Neural crest cell (in vitro differentiated cells): ENCODE measurements at places on chromosomes 7 and 10. TPM values are rescaled to one million over a fixed set of nuclear protein-coding genes. Genes with fewer than 3 reads are reported as not detected.

- H3K36me3 ChIP-seq = no peaks in the 10 kb centered on the region
- peak overlapping the region; percentile 86 for H3K27ac ChIP-seq
- no peaks in the 10 kb centered on the region for H3K27me3 ChIP-seq
- peaks cover 11% of the 10 kb centered on the region for H3K4me1 ChIP-seq
- no peak for DNase-seq
Observed at GRCh38 chr7:71896535-71896934, 515.6 kb downstream of the CALN1 start.

DNA sequence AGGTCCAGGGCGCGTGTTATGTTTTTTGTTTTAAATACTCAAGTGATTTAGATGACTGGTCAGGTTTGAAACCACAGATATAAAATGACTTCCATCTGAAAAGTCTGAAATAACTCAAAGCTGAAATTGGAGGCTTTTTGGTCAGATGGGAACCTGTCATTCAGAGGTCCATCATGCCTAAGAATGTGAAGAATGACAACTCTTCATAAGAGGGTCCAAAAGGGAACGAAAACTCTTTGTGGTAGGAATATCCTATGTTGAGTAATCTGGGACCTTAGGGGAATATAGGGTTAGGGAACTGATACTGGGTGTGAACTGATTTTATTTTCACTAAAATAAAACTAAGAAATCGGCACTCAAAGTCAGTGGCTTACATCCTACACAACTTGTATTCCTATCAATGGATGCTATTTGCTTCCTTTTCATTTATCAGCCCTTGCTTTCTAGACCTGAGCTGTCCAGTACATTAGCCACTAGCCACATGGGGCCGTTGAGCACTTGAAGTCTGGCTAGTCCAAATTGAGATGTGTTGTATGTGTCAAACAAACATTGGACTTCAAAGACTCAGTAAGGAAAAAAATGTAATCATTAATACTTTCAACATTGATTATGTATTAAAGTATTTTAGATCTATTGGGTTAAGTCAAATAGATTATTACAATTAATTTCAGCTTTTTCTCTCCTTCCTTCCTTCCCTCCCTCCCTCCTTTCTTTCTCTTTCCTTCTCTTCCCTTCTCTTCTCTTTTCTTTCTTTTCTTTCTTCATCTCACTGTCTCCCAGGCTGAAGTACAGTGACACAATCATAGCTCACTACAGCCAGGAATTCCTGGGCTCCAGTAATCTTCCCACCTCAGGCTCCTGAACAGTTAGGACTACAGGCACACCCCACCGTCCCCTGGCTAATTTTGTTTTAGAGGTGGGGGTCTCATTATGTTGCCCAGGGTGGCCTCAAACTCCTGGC lies 56.5 kb upstream of the KDM7A start:
- peaks cover 42% of the 10 kb centered on the region for H3K27me3 ChIP-seq
- H3K4me3 ChIP-seq = peak overlapping the region; percentile 18
- H3K36me3 ChIP-seq = no peaks in the 10 kb centered on the region
- peaks cover 22% of the 10 kb centered on the region for H3K4me1 ChIP-seq
- DNase-seq = no peak

DNA sequence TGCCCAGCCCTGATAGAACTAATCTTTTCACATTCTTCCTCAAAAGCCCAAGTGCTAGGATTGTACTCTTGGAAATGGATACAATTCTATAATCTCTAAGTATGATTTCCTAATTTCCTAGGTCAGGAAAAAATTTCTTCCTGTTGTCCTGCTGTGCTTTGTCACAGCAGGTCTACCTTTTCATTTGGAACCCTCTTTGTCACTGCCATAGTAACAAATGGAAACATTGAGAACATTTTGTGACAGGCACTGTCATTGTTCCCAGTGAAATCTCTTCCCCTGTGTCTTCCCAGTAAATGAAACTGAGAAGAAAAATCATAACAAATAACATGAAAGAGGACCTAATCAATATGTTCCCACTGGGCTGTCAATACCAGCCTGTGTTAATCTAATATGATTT lies 150.9 kb upstream of the KAT6B start:
- H3K27me3 ChIP-seq = no peaks in the 10 kb centered on the region
- peaks cover 7% of the 10 kb centered on the region for H3K36me3 ChIP-seq
- no peak overlapping the region for H3K4me3 ChIP-seq
- no peak for DNase-seq

DNA sequence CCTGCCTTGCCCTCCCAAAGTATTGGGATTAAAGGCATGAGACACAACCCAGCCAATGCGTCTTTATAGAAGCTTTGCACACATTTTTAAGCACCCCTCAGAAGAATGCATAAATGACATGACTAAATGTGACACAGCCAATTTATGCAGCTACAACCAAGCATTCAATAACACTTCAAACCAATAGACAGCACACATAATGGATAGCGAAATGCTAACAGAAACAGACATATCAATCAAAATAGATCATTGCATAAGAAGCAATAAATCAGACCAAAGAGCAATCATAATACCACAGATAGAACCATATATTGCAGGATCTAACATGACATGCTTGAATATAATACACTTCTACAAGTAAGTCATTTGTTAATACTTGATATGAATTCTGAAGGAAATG lies 34.2 kb upstream of the AKR1B1 start:
- no peaks in the 10 kb centered on the region for H3K4me1 ChIP-seq
- DNase-seq = no peak
- H3K27me3 ChIP-seq = peaks cover 9% of the 10 kb centered on the region
- H3K36me3 ChIP-seq = no peaks in the 10 kb centered on the region
- no peak overlapping the region for H3K27ac ChIP-seq

DNA sequence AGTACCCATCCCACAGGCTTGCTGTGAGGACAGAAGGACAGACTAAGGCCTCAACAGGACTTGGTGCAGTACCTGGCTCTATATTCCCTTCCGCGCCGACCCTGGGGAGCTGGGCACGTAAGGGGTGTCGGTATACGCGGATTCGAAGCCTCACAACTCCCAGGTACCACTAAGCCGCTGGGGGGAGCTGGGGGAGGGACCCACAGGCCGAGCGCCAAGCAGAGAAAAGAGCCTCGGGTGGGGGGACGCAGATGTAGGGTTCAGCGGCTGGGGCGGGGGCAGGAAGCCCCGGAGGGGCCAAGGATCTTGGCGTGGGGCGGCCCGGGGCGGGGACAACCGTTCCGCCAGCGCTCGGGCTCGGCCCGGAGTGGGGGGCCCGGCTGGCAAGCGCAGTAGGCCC lies 126.4 kb upstream of the ZNF746 start:
- H3K27me3 ChIP-seq = peaks cover 17% of the 10 kb centered on the region
- peak overlapping the region; percentile 95 for H3K4me3 ChIP-seq
- no peaks in the 10 kb centered on the region for H3K36me3 ChIP-seq
- H3K4me1 ChIP-seq = peaks cover 16% of the 10 kb centered on the region
- DNase-seq = no peak

The CCDC172 gene
- total RNA-seq = not detected in 2 replicates

The IFRD1 gene
- total RNA-seq = 76.6 and 78.7 TPM in 2 replicates

The FGFBP3 gene
- total RNA-seq = 413 and 420 TPM in 2 replicates

DNA sequence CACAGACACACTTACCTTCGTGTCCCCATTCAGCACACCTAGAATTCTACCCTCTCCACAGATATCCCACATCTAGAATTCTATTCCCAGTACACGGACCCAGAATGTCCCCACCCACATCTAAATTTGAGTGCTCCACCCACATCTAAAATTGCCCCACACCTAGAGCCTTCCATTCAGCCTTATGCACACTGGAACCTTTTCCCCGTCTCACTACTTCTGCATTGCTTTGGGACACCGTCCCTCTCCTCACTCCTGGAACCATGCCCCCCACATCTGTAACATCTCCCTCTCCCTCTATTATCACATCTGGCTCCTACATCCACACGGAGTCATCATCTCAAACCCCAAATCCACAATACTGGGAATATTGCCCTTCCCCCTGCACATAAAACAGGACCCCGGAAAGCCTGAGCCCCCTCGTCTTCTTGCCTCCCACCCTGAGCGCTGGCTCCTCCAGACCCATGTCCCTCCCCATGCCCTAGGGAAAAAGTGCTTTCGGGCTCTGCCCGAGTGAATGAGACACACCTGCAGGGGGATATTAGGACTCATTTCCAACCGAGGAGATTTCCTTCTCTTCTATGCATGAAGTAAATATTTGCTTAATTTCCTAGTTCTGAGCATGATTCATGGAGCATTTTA lies 125.8 kb upstream of the UNC5B start:
- no peaks in the 10 kb centered on the region for H3K27me3 ChIP-seq
- H3K4me3 ChIP-seq = no peak overlapping the region
- DNase-seq = no peak

GRCh38 chr10:21352886-21353285 lies 172.6 kb downstream of the SKIDA1 start:
- no peak for DNase-seq
- no peaks in the 10 kb centered on the region for H3K27me3 ChIP-seq
- H3K4me1 ChIP-seq = peaks cover 9% of the 10 kb centered on the region

The CRTAC1 gene
- 0.82 and 1.1 TPM in 2 replicates for total RNA-seq

GRCh38 chr7:69880840-69881239 lies 282.6 kb downstream of the AUTS2 start:
- peaks cover 26% of the 10 kb centered on the region for H3K4me1 ChIP-seq
- no peak overlapping the region for H3K27ac ChIP-seq

The PRSS37 gene
- total RNA-seq = not detected in 2 replicates

The ABCC2 gene
- total RNA-seq = 5.9 and 6.2 TPM in 2 replicates

DNA sequence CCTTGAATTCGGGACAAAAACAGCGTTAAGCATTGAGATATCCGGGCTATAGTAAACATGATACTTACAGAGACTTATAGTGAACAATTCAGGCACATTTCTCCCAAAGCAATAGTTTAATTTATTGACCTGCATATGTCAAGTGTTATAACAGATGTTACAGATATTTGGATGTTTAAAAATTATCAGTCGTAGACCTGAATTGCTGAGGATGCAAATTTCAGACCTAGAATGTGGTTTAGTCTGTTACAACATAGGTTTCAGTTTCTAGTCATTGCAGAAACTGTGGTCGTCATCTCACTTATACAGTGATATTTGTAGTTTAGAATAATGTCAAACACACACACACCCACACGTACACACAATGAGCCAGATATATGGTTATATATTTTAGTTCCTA lies 85.2 kb downstream of the VTI1A start:
- peaks cover 10% of the 10 kb centered on the region for H3K4me1 ChIP-seq
- no peak overlapping the region for H3K27ac ChIP-seq
- no peaks in the 10 kb centered on the region for H3K27me3 ChIP-seq
- H3K4me3 ChIP-seq = no peak overlapping the region

DNA sequence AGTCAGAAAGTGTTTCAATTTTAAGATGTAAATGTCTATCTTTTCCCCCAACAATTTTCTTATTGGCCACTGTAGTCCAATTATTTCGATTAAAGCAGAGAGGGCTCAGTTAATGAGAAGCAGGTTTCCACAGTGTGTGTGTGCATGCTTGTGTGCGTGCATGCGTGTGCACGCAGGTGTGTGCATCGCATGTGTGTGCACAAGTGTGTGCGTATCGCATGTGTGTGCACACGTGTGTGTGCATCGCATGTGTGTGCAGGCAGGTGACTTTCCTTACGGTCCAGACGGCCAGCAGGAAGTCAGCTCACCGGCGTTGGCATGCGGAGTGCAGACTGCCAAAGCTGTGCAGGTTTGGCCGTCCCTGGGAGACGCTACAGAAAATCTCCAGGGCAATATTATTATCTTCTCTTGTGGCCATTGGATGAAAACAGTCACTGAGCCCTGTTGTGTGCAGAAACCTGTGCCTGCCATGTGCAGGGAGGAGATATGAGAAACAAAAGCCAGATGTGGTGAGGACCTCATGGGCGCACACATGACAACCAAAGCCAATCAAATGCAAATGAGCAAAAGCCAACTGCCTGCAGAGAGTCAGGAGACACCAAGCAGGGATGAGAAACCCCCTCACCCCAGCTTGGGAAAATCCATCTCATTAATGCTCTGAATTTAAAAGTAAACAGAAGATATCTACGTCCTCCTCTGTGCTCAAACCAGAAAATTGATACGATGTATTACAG lies 70.4 kb downstream of the C10orf90 start:
- no peaks in the 10 kb centered on the region for H3K27me3 ChIP-seq
- H3K4me3 ChIP-seq = no peak overlapping the region
- no peaks in the 10 kb centered on the region for H3K36me3 ChIP-seq

The APBB1IP gene
- total RNA-seq = not detected in 2 replicates

- no peak for DNase-seq
- no peaks in the 10 kb centered on the region for H3K27me3 ChIP-seq
- no peak overlapping the region for H3K4me3 ChIP-seq
- H3K36me3 ChIP-seq = no peaks in the 10 kb centered on the region
Observed at GRCh38 chr7:157430721-157431120, 93.9 kb downstream of the DNAJB6 start.

- DNase-seq = no peak
- no peak overlapping the region for H3K4me3 ChIP-seq
- H3K4me1 ChIP-seq = peaks cover 48% of the 10 kb centered on the region
- H3K36me3 ChIP-seq = peaks cover 3% of the 10 kb centered on the region
Observed at GRCh38 chr7:70580161-70580560, 551.8 kb upstream of the GALNT17 start.

DNA sequence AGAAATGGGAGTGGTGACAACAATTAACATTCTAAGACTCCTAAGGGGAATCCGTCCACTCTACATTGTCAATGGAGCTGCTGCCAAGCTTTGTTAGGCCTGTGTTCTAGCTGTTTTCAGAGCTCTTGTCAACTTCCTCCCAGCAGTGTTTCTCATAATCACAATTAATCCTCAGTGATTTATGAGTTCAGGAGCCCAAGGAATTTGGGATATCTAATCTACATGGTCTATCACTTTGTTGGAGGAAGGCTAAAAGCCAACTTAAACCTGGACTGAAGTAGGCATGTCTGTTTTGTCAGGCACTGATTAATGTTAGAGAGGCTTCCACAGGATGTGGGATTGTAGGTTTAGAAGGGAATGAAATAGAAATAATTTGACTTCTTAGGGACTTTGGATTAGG lies 10.2 kb upstream of the OR2F2 start:
- no peak overlapping the region for H3K4me3 ChIP-seq
- no peaks in the 10 kb centered on the region for H3K36me3 ChIP-seq
- no peaks in the 10 kb centered on the region for H3K4me1 ChIP-seq
- H3K27ac ChIP-seq = no peak overlapping the region
- no peaks in the 10 kb centered on the region for H3K27me3 ChIP-seq

The SKIDA1 gene
- 52.1 and 53.0 TPM in 2 replicates for total RNA-seq

The UPK3B gene
- 0.77 TPM in 1 of 2 replicates, not detected in the other for total RNA-seq

The LRRN3 gene
- total RNA-seq = 6.1 and 7.1 TPM in 2 replicates

GRCh38 chr10:110033701-110034235 lies 26.0 kb downstream of the ADD3 start:
- DNase-seq = no peak
- H3K4me1 ChIP-seq = peaks cover 12% of the 10 kb centered on the region
- H3K27ac ChIP-seq = no peak overlapping the region
- H3K27me3 ChIP-seq = no peaks in the 10 kb centered on the region
- no peaks in the 10 kb centered on the region for H3K36me3 ChIP-seq

The MYH16 gene
- total RNA-seq = not detected in 2 replicates

- H3K36me3 ChIP-seq = peaks cover 2% of the 10 kb centered on the region
- H3K4me1 ChIP-seq = peaks cover 61% of the 10 kb centered on the region
- peak overlapping the region; percentile 93 for H3K4me3 ChIP-seq
Observed at GRCh38 chr10:132538031-132538789, 623 bp downstream of the INPP5A start.
